DND-41 (cell line): ENCODE measurements at places on chromosomes 6 and 20.
A peak's percentile ranks its signal among the peaks of the same experiment; 100 is the strongest.

GRCh38 chr6:118876814-118877213 is 17.1 kb upstream of the ASF1A start:
- DNase-seq = no peak

DNA sequence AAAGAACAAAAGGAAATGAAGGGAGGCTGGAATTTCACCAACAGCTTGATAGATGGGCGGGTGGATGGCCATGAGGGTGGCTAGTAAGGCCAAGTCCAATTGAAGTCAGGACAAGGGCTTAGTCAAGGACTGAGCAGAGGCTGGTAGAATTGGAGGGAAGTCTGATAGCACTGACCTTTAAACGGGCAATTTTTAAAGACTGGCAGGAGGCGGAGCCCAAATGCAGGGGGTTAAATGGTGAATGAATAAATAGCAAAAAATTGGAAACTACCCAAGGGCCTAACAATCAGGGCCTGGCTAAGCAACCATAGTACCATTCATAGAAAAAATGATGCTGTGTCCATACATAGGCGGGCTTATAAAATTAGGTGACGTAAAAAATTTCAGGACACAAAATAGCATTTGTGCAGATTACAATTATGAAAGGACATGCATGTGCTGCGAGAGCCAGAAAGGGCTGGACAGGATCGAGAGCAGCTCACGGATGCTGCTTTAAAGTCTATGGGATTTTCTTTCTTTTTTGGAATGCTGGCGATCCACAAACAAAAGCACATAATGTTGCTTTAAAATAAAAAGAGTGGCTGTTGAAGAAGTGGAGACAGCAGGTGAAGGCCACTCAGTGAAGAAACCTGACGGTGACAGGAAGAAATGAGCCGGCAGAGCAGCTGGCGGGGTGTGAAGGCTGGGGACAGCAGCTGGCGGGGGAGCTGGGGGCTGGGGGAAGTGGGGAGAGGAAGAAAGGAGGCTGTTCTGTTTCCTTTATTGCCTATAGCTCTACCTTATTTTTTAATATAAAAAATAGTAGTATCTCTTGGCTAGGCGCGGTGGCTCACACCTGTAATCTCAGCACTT is 42.8 kb upstream of the TAF8 start:
- DNase-seq = peak; percentile 91

DNA sequence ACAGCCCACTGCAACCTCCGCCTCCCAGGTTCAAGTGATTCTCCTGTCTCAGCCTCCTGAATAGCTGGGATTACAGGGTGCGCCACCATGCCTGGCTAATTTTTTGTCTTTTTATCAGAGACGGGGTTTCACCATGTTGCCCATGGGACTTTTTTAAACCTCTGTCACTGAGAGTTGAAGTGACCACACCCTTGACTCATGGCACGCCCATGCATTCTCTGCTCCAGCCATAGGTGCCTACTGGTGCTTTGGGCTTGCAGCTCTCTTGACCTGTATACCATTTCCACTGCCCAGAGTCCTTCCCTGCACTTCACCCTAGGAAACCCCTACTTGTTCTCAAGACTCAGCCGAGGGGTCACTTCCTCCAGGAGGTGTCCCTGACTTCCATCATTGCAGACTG is 2.4 kb upstream of the SCRT2 start:
- no peak for DNase-seq

- no peak for DNase-seq
Observed at GRCh38 chr6:163231356-163232014, 183.0 kb upstream of the QKI start.

- no peak for DNase-seq
Observed at GRCh38 chr20:47783828-47784598, 1.3 kb downstream of the SULF2 start.

DNA sequence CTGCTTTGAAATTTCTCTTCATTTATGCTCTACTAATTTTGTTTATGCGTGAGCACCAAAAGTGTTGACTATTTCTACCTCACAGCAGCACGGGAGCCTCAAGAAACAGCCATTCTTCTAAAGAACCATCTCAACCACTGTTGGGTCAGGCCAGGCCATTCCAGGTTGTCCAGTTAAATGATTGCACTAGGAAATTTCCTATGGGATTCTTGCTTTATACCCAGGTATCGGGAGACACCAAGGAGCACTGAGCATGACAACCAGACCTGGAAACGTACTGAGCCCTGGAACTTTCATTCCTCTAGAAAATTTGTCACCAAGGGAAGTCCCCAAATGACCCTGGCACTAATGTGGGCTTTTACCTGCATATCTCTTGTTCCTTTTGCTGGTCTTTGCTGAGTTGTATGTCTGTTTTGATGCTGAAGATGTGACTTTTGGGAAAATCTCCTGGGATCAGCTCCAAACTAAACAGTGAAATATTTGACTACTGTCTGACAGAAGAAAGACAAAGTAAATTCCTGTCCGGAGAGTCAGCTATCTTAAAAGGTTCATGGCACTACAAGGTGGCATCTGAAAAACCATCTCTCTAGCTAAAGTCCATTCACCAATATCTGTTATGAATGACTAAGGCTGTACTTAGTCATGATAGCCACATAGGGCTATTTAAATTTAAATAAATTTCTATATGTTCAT is 70.5 kb downstream of the SNAP25 start:
- DNase-seq = no peak

GRCh38 chr6:99334526-99335127 is 14.8 kb downstream of the FAXC start:
- DNase-seq = peak; percentile 12

DNA sequence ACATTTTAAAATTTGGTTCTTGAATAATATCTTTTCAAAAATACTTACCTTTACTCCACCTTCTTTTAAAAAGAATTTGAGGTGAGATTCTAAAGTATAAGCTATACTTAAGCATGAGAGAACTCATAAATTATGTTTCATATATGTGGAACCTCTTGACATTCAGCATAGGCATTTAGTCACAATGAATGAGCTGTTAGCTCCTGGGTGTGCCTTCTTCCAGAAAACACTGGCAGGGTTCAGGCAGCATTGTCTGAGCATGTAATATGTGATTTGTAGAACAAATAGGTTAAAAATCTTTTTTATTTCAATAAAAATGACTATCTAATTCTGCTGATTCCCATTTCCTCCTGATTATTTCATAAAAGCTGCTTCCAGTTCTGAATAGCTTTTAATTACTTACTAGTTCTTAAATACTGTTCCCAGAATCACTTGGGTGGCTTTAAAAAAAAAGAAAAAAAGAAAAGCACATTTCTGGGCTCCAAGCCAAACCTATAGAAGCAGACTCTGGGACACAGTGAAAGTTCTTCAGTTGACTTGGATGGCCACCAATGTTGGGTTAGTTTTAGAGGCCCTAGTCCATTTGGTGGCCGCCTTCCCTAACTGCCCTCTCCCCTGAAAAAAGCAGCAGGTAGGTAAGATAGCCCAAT is 20.2 kb downstream of the RNF8 start:
- DNase-seq = no peak

DNA sequence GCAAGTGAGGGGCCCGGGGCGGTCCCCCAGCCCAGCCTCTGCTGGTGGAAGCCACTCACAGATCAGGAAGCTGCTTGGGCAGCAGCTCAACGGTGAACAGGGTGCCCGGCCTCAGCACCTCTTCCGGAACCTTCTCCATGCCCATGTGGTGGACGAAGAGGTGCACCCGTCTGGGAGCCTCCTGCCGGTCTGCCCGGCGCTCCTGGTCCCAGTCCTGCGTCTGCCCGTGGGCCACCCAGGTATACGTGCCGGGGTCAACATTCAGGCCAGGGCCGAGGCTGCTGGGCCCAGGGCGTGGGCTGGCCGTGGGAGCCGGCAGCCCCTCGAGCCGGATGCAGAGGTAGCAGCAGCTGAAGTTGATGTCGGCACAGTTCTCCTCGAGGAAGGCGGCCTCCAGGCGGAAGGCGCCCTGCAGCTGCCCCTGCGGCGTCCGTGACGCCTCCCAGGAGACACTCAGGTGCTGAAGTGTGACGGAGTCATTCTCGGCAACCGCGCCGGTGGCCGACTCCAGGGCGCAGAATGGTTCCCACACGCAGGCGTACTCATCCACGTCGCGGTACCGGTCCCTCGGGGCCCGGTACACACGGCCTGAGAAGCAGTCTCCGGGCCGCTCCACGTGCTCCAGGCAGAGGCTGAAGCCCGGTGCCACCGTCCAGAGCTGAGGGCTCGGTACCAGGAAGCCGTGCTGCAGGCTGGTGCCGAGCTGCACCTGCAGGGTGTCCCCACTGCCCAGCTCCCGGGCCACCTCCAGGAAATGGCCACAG is 8.7 kb downstream of the FNDC11 start:
- DNase-seq = no peak

DNA sequence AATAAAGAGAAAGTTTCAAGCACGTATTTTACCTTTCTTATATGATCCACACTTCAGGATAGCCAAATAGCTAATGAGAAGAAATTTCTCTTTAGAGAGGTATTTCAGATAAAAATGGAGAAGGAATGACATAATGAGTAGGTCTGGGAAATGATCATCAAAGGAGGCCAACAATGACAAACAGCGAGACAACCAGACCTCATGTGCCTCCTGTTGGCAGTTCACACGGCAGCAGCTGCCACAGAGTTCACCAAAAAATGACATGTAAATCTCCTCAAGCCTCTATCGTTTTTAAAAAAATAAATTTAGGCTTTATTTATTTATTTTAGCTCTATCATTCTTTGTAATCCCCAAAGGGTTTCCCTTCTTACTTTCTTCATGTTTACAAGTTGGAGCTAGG is 47.7 kb downstream of the SLC2A12 start:
- no peak for DNase-seq

GRCh38 chr6:131366223-131366622 is 206.8 kb upstream of the ARG1 start:
- DNase-seq = no peak

GRCh38 chr20:58103517-58103904 is 124.9 kb downstream of the ANKRD60 start:
- no peak for DNase-seq

GRCh38 chr6:135520781-135521180 is 23.2 kb upstream of the AHI1 start:
- no peak for DNase-seq

DNA sequence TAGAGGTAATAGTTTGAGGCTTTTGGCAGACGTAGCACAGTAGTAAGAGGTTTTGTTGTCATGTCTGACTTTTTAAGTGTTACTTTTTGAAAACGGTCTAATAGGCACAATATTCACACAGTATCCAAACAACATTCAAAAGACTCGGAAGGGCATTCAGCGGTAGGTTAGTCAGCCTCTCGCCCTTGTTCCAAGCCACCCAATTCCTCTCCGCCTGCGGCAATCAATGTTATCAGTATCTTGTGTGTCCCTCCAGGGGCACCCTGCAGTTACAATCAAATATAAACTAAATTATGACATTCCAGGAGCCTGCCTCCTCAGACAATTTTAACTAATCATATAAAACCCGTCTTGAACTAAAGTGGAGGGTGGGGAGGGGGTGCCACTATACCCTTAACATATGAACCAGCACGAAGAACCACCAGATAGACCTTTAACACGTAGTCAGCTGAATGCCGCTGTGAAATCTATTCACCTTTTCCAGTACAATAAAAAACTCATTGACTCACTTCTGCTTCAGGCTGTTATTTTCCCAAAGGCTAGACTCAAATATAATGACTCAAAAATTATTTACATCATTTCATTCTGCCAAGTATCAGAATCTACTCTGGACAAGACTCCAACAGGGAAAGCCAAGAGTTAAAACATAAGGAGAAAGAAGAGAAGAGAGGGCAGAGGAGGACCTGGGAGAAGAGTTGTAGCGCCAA is 1.6 kb downstream of the TENT5A start:
- DNase-seq = no peak

DNA sequence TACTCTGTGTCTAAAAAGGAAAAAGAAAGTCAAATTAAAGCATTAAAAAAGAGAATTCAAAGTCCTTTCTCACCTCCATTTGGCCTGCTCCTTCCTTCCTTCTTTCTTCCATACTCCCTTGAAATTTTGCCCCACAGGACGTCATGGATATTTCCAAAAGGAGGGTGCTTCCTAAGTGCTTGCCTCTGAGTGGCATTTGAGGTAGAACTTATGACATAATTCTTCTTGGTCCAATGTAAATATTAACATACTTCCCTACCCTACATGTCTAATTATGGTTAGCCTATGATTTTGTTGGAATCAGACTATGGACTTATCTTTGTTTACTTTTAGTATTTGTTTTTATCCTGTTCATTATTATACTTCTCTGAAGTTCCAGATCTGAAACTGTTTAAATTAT is 132.3 kb downstream of the PFDN4 start:
- no peak for DNase-seq

DNA sequence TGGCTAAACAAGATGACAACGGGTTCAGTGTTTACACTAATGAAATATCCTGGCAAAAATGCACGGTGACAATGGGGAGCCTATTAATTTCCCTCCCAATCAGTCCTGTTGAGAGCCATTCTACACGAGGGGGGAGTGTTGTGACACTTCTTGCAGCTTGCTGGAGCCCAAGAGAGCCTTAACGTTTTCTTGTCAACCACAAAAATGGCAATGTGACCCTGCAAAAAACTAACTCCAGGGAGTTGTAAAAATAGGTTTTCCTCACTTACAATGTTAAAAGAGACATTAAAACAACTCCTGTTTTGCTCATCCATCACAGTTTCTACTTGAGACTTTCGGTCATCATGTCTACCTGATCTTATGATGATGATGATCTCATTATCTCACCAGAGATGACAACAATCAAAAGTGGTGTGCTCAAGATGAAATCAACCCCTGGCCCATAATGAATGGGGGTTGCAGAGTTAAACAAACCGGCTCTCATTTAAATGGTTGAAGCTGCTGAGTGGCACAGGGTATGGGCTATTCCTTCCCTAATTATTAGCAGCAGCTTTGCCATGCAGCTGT is 57.9 kb downstream of the GJA10 start:
- DNase-seq = peak; percentile 48

DNA sequence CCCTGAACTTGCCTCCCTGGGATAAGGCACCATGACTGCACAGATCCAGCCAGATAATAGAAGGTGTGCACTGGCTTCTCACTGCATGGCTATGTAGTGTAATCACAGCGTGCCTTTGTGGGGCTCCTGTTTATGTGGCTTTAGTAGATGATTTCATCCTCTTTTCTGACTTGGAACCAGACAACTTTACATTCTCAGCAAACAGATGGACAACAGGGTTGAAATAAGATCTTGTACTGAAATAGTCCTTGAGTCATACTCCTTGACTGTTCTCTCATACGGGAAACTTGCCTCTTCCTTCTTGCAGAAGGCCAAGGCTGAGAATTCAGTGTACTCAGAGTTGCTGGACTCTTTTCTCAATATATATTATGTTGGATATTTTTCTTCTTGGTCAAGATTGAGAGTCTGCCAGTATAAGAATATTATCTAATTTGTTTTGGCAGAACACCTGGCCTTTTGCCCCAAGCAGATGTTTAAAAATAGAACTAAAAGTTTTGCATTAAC is 25.0 kb upstream of the RNF144B start:
- DNase-seq = no peak

- DNase-seq = no peak
Observed at GRCh38 chr20:62943396-62943795, 5.4 kb downstream of the GID8 start.

DNA sequence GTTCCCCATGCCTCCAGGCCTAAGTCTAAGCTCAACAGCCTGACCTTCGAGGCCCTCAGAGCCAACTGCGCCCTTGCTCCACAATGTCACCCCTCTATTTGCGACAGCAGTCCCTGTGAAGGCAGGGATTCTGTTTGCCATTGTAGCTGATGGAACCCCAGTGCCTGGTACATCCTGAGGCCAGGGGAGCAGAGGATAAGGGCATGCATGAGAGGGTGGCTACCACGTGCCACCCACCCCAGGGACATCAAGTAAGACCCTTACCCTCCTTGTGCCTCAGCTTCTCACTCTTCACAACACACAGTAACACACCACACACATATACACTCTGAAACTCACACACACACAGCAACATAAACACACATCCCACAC is 20.0 kb upstream of the SIRPA start:
- no peak for DNase-seq

- no peak for DNase-seq
Observed at GRCh38 chr6:31049518-31049917, 39.2 kb downstream of the MUC22 start.
